ENCODE measurements at places on chromosomes 1 and 21. TPM values are rescaled to one million over a fixed set of nuclear protein-coding genes. Genes with fewer than 3 reads are reported as not detected.

- H3K36me3 ChIP-seq = no peaks in the 10 kb centered on the region
- DNase-seq = no peak
- no peak overlapping the region for H3K27ac ChIP-seq
- H3K27me3 ChIP-seq = no peaks in the 10 kb centered on the region
- no peak overlapping the region for H3K4me3 ChIP-seq
- H3K4me1 ChIP-seq = no peaks in the 10 kb centered on the region
Measured at GRCh38 chr1:232059726-232060374, 433.3 kb downstream of the DISC1 start.

Gene TNFRSF18
- 95.0 TPM for total RNA-seq

- H3K27me3 ChIP-seq = no peaks in the 10 kb centered on the region
- no peak overlapping the region for H3K27ac ChIP-seq
- no peak for DNase-seq
- H3K36me3 ChIP-seq = peaks cover 12% of the 10 kb centered on the region
Measured at GRCh38 chr1:6521536-6521935, 30.1 kb upstream of the PLEKHG5 start.

GRCh38 chr1:10950316-10951172 is 61.9 kb upstream of the TARDBP start:
- no peaks in the 10 kb centered on the region for H3K36me3 ChIP-seq
- H3K27ac ChIP-seq = no peak overlapping the region
- DNase-seq = no peak

Gene MEGF6
- total RNA-seq = 2.6 TPM

Gene S100A8
- not detected for total RNA-seq

DNA sequence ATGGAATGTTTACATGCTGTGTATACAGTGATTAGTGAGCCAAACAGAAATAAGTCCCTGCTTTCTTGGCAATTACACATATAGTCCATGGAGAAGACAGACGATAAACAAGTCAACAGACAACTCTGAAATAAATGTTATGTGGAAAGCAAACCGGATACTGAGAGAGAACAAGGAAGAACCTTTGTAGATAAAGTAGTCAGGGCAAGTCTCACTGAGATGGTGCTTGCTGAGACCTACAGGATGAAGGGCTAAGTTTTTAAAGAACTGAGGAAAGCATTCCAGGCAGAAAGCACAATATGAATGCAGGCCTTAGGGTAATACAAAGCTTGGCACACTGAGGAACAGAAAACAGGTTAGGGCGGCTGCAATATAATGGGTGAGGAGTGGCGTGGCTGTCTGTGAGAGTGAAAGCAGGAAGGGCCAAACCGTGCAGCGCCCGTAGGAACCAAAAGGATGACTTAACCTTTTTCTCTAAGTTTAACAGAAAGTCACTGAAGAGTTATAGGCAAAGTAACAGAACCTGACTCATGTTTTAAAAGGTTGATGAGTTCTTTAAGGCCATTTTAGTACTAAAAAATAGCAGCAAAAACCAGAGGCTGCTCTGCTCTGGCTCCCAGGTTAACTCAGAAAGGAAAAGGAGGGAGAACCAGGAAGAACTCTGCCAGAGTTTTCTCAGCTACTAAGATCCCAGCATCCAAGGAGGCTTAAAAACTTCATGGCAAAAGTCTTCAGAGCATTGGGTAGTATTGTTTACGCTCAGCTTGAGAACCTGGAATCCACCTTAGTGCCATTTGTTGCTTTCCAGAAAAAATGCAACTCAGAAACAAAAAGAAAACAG is 8.7 kb upstream of the TTF2 start:
- H3K27me3 ChIP-seq = no peaks in the 10 kb centered on the region
- H3K4me1 ChIP-seq = peaks cover 54% of the 10 kb centered on the region
- H3K4me3 ChIP-seq = peak overlapping the region; percentile 14
- H3K27ac ChIP-seq = peak overlapping the region; percentile 65
- peak; percentile 57 for DNase-seq

- no peak overlapping the region for H3K4me3 ChIP-seq
- H3K4me1 ChIP-seq = no peaks in the 10 kb centered on the region
- DNase-seq = no peak
- no peak overlapping the region for H3K27ac ChIP-seq
Measured at GRCh38 chr1:105730701-105731100, 1325.8 kb upstream of the PRMT6 start.

DNA sequence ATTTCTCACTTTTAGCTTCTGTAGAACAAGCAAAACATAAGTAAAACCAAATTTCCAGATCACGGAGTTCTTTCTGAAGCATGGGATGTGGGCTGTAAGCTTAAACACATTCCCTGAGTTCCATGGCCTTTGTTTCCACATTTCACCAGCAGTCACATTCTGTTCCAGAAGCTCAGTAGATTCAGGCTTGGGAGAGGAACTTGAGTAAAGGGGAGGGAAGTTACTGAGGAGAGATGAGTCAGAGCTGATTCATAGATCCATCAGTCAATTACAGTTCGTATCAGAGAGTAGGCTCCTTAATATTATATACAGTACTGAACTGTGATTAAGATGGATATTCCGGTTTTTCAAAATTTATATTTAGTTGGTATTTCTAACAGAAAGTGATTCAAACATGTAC is 614.3 kb downstream of the NCAM2 start:
- no peaks in the 10 kb centered on the region for H3K4me1 ChIP-seq
- H3K36me3 ChIP-seq = no peaks in the 10 kb centered on the region
- H3K4me3 ChIP-seq = no peak overlapping the region
- DNase-seq = no peak
- H3K27me3 ChIP-seq = no peaks in the 10 kb centered on the region

GRCh38 chr1:31064718-31065309 is 703 bp downstream of the PUM1 start:
- peaks cover 26% of the 10 kb centered on the region for H3K4me1 ChIP-seq
- H3K27me3 ChIP-seq = no peaks in the 10 kb centered on the region
- peak overlapping the region; percentile 92 for H3K4me3 ChIP-seq
- H3K36me3 ChIP-seq = peaks cover 28% of the 10 kb centered on the region
- no peak for DNase-seq
